ENCODE measurements at places on chromosomes 3 and 15. TPM values are rescaled to one million over a fixed set of nuclear protein-coding genes. Genes with fewer than 3 reads are reported as not detected.
A peak's percentile ranks its signal among the peaks of the same experiment; 100 is the strongest.

- no peaks in the 10 kb centered on the region for H3K4me1 ChIP-seq
- no peak overlapping the region for H3K4me3 ChIP-seq
- H3K27ac ChIP-seq: no peak overlapping the region
- DNase-seq: no peak
- H3K27me3 ChIP-seq: no peaks in the 10 kb centered on the region
Observed at GRCh38 chr3:150393745-150394144, 14.4 kb upstream of the TSC22D2 start.

DNA sequence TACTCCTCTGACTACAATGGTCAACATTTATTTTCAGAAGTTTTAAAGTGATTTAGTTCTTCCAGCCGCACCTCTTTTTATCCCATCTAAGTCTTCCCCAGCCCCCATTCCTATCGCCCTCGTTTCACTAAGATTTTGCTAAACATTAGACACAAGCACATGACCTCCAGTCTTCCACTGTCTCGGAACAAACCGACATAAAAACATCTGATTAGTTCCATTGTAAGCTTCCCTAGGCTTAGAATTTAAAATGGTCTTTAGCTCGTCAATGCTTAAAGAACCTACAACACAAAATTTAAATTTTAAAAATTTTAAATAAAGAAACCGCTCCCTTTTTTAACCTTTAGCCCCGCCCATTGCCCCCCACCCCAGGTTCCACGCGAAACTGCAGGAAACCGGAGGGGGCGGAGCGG, 284 bp upstream of the TSC22D2 start:
- peak overlapping the region; percentile 88 for H3K4me3 ChIP-seq
- no peaks in the 10 kb centered on the region for H3K4me1 ChIP-seq
- DNase-seq: no peak
- H3K27ac ChIP-seq: peak overlapping the region; percentile 87
- no peaks in the 10 kb centered on the region for H3K36me3 ChIP-seq

NCKIPSD gene
- 32.5 TPM for total RNA-seq

- no peak overlapping the region for H3K27ac ChIP-seq
- peaks cover 6% of the 10 kb centered on the region for H3K36me3 ChIP-seq
- peak overlapping the region; percentile 83 for H3K4me3 ChIP-seq
- peaks cover 7% of the 10 kb centered on the region for H3K4me1 ChIP-seq
- H3K27me3 ChIP-seq: no peaks in the 10 kb centered on the region
Observed at GRCh38 chr3:45597171-45597570, 2.6 kb downstream of the LIMD1 start.

GRCh38 chr15:51688863-51689262, 7.6 kb downstream of the SCG3 start:
- H3K4me1 ChIP-seq: no peaks in the 10 kb centered on the region
- no peaks in the 10 kb centered on the region for H3K36me3 ChIP-seq
- H3K4me3 ChIP-seq: no peak overlapping the region
- H3K27ac ChIP-seq: no peak overlapping the region
- no peaks in the 10 kb centered on the region for H3K27me3 ChIP-seq

GRCh38 chr3:67239353-67239752, 241.2 kb downstream of the KBTBD8 start:
- no peak overlapping the region for H3K4me3 ChIP-seq
- no peak for DNase-seq
- no peaks in the 10 kb centered on the region for H3K4me1 ChIP-seq
- H3K27me3 ChIP-seq: no peaks in the 10 kb centered on the region
- no peak overlapping the region for H3K27ac ChIP-seq
- H3K36me3 ChIP-seq: no peaks in the 10 kb centered on the region

DNA sequence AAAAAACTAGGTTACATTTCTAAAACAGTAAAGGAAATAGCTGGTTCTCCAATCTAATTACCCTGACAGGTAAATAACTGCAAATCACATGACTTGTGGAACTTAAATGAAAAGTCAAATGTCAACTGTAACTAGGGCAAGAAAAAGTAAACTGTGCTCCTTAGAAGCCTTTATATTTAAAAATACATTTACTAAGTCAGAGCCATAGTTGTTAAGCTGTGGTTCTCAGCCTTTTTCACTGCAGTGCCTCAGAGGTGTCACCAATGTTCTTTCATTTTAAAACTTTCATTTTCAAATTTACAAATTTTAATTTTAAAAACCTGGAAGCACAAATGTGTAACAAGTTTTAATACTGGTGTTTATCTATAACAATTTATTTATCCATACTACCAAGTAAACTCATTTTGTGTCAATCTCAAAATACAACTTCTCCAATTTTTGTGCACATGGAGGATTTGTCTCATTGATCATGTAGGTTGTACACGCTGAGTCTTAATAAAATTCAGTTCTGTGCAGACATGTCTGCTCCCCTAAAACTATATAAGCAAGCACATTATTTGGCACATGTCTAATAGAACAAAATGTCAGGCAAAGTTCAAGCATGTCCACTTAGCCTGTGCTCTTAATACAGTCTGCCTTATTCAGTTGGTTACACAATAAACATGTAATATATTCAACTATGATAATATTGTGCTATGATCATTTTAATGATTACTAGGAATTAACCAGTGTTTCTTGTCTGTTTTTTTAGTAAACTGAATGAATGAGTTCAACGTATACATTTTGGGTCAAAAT, 70.4 kb downstream of the DLG1 start:
- H3K36me3 ChIP-seq: no peaks in the 10 kb centered on the region
- H3K27me3 ChIP-seq: no peaks in the 10 kb centered on the region
- H3K27ac ChIP-seq: no peak overlapping the region
- no peak for DNase-seq

ARHGEF26 gene
- total RNA-seq: 10.1 TPM

Data from endodermal cell (in vitro differentiated cells).